Stimulated activated CD4-positive, alpha-beta T cell treated with anti-CD3 and anti-CD28 coated beads, Interleukin-1b, Interleukin-23, amount 100 ng/mL, for 1 hour (primary cell): ENCODE measurements at places on chromosomes 11 and 22.
A peak's percentile ranks its signal among the peaks of the same experiment; 100 is the strongest.

DNA sequence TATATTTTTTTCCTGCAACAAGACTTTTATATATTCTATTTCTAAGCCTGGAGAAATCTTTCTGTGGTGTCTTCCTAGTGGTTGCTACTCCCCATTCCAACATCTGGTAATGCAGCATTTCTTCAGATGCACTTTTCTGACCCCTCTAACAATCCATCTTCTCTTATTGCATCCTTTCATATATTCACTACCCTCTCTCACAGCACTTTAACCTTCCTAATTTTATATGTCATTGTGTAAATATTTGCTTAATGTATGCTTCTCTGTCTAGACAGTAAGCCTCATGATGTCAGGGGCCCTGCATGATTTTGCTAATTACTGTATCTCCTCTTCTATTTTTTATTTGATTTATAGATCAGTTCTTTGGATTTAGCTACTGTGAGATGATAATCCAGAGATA is 701.6 kb downstream of the KCNA4 start:
- no peak for DNase-seq

- DNase-seq, result no peak
Measured at GRCh38 chr11:122131126-122131525, 15.1 kb upstream of the BLID start.

GRCh38 chr11:9855579-9856287 is 191.9 kb downstream of the SWAP70 start:
- DNase-seq, result no peak

GRCh38 chr11:121032546-121032945 is 8.6 kb downstream of the TBCEL start:
- no peak for DNase-seq

DNA sequence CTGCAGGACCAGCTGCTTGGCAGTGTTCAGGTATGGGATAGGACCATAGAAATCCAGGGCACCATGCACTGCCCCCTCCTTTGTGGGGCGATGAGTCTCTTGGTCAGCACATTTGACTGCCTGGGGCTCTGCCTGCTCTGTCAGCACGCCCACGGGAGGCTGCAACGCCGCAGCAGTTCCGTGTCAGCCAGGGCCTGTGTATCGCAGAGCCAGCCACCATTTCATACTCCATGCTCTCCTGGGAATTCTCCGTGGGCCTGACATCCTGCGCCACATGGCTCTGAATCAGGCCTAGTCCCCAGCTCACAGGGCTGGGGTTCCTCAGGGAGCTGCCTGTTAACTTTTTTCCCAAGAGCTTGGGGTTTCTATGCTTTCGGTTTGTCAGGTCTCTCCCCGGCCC is 16.9 kb upstream of the RELT start:
- DNase-seq, result no peak

GRCh38 chr11:96021901-96022650 is 98.2 kb upstream of the MTMR2 start:
- DNase-seq, result no peak

DNA sequence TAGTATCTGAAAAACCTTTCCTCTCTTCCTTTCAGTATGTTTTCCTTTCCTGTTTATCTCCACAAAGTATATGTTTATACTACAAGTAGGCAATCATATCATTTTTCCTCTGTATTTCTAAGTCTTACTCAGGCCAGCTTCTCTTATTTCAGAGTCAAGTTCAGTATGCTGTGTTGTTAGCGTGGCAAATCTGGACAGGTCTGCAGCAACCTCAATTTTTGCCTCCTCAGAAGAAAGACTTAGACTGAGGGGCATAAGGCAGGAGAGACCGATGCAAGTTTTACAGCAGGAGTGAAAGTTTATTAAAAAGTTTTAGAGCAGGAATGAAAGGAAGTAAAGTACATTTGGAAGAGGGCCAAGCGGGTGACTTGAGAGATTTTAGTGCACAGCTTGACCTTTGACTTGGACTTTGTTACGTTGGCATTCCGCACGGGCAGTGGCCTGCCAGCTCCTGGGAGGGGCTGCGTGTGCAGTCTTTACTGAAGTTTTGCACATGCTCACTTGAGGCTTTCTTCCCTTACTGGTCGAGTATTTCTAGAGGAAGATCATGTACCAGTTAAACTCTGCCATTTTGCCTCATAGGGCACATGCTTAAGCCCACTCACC is 343.2 kb downstream of the NTM start:
- DNase-seq, result no peak

DNA sequence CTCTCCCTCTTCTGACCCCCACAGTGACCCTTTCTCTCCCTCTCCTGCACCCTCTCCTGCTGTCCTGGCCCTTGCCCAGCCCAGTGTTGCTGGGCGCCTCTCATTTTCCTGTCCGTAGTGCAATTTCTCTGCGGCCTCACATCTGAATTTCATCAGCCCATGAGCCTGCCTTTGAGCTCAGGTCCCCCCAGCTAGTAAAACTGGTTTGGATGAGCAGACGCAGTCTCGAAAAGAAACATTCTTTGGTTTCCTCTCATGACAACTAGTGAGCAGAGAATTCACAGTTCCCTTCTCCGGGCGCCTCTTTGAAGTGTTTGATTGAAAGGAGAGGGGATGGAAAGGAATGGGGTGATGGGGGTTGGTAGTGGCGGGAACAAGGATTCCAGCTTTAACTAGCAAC is 126.0 kb upstream of the CADM1 start:
- DNase-seq, result no peak

DNA sequence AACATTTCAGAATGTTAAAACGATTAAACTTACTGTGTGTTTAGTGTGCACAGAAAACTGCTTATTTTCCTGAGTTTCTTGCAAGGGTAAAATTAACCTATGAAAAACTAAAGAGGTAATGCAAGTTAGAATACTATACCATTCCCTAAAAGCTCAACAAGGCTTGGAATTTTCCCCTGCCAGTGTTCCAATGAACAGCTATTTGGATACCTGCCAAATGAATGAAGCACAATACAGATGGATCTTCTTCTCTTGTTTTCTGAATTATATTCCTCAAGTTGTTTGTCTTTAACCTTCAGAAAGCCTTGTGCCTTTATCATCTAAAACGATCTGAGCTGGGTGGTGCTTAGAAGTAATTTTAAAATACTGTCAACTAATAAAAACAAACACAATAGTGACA is 204.5 kb downstream of the LRRC4C start:
- DNase-seq, result no peak

DNA sequence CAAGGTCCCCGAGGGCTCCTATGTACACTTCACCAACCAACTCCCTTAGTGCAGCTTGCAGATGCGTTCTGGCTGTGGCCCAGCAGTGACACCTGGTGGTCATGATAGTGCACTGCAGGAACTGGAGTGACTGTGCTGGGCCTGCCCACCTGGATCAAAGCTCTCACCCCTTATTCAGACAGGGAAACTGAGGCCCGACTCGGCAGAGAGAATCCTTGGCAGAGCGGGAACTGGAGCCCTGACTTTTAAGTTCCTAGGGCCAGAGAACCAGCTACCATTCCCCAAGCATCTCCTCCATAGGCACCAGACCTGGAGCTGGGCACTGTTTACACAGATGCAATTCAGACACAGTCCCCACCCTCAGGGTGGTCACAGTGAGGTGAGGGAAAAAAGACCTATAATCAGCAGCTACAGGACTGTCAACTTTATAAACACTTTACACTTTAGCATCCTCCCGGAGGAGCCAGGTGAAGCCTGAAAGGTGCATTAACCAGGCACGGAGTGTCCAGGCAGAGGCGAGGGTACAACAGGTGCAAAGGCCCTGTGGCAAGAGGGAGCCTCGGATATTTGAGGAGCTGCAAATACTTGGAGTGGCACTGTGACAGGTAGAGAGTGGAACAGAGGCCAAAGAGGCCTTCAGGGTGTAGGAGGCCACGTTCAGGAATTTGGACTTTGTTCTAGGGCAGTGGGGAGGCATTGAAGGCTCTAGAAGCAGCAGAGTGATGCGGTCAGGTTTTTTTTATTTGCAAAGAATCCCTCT is 22.0 kb downstream of the RHBDD3 start:
- DNase-seq, result peak; percentile 51

DNA sequence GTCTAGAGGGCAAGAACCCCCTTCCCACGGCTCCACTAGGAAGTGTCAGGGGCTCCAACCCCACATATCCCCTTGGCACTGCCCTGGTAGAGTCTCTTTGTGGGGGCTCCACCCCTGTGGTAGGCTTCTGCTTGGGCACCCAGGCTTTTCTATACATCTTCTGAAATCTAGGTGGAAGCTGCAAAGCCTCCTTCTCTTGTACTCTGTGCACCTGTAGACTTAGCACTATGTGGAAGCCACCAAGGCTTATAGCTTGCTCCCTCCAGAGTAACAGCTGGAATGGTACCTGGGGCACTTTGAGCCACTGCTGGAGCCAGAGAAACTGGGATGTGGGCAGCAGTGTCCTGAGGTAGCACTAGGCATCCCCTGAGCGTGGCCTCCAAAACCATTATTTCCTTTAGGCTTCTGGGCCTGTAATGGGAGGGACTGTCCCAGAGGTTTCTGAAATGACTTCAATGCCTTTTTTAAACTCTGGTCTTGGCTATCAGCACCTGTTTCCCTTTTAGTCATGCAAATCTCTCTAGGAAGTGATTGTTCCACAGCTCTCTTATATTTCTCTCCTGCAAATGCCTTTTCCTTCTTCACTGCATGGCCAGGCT is 68.4 kb downstream of the TRAF6 start:
- DNase-seq, result no peak

GRCh38 chr11:104650234-104650633 is 248.0 kb downstream of the CASP12 start:
- no peak for DNase-seq

GRCh38 chr11:134399293-134399654 is 12.8 kb downstream of the B3GAT1 start:
- DNase-seq, result no peak
